Right cardiac atrium (tissue), 5 donors: ENCODE measurements at places on chromosomes 3 and 15. TPM values are rescaled to one million over a fixed set of nuclear protein-coding genes. Genes with fewer than 3 reads are reported as not detected.

Gene ARNT2
- 3.6 TPM for polyA plus RNA-seq

DNA sequence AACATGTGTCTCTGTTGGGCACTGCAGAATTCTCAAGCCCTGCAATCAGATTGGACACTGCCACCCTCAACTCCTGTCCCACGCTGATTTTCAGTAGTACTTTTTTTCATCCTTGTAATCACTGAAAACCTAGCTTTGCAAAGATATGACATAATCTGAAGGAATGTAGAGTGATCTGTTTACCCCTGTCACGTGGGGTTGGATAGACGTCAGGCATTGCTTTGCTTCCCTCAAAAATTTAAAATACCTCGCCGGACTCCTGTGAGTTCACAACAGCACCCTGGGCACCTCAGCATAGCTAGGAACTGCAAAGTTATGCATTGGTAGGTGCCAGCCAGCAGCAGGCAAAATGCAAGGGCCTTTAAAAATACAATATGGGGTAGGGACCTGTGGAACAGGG, 71.1 kb upstream of the OXTR start:
- no peak for DNase-seq

- no peak for DNase-seq
Observed at GRCh38 chr15:43930556-43930955, 103.8 kb downstream of the WDR76 start.

- no peak for DNase-seq
Observed at GRCh38 chr3:166510382-166510781, 673.2 kb upstream of the BCHE start.

Gene ENTPD3
- polyA plus RNA-seq = 0.20 TPM

DNA sequence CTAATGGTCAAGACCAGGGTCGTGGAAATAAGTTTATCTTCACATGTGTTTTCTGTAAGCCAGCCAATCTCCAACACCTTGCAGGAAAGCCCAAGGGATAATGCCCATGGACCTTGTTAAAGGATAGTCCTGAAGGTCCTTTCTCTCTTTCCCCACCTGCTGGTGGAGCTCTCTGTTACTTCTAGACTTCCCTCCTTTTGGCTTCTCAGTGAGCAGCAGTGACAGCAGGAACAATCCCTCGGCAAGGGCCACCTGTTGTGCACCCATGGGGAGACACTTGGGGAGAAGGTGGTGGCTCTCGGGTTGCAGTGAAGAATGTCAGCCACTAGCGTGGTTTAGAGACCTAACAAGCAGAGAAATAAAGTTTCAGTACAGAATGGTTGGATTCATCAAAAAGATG, 84.0 kb upstream of the OSBPL11 start:
- no peak for DNase-seq

Gene ZPLD1
- not detected for polyA plus RNA-seq

GRCh38 chr3:112012205-112012992, 13.7 kb downstream of the TAGLN3 start:
- DNase-seq = no peak

DNA sequence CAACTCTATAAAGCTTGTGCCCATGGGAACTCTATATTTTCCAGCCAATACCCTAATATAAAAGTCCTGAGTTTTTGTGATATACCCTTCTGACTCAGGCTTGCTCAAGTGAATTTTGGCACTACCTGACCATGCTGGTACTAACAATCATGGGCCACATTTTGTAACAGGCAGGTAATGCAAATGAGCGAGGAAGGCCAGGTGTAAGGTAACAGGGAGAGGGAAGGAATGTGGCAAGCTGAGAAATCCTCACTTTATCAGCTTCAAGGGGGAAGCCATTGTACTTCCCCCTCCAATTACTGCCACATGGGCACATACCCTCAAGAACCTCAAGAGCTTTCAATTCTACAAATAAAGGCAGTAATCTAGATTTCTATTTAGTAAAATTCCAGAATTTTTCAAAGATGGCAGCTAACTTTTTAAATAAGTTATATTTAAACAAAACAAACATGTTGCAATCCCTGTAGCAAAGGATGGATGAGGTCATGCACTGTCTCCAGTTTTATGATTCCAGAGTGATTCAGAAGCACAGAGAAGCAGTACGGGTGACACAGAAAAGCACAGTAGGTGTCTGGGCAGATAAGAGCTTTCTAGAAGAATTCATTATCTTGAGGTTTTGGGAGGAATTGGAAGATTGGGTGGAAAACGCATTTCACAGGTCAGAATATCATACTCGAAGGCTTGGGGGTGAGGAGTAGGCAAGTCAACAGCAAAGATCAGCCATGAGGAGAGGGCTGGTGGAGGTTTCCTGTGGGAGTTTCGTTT, 87.6 kb downstream of the FOXP1 start:
- no peak for DNase-seq

- no peak for DNase-seq
Observed at GRCh38 chr3:149277331-149277813, 55.7 kb upstream of the CP start.

Gene SEMA7A
- polyA plus RNA-seq = 1.8 TPM

DNA sequence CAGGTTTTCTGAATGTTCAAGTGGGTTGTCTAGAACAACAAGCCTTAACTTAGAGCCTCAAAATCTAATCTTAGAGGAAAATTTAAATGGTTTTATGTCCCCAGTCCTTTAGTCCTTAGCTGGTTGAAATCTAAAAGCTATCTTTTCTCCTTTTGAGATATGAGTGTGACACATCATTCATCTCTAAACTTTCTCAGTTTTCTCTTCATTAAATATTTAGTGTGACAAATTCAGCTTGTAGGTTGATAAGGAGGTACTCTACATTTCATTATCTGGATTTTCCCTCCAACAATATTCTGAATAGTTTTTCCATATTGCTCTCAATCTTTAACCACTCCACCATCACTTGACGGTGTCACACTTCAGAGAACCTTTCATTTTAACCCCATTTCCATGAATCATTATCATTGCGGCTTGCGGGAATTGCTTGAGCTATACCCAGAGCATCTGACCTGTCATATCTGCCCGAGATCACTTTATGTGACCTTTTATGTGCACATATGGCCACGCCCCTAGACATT, 16.1 kb upstream of the ATP8B4 start:
- DNase-seq = no peak

Gene KCNAB1
- 1.6 TPM for polyA plus RNA-seq

Gene PTH1R
- polyA plus RNA-seq = 18.5 TPM

DNA sequence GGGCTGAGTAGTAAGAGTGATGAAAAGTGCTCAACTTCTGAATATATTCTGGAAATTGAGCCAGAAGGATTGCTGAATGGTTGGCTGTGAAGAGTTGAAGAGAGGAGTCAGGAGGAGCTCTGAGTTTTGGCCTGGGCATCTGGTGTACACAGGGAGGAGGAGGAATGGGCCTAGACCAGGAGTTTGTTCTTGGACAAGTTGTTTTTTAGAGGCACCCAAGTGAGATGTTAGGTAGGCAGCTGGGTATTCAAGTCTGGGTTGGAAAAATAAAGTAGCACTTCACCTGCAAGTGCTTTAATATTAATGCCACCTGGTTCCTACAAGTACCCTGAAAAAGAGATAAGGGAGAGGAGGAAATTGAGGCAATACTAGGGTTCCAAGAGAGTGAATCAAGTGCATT, 14.7 kb downstream of the BSN start:
- DNase-seq = no peak

- no peak for DNase-seq
Observed at GRCh38 chr3:5032844-5033243, 53.6 kb downstream of the BHLHE40 start.

Gene MORC1
- polyA plus RNA-seq = not detected

GRCh38 chr3:58639842-58640241, 26.7 kb downstream of the FAM3D start:
- no peak for DNase-seq

DNA sequence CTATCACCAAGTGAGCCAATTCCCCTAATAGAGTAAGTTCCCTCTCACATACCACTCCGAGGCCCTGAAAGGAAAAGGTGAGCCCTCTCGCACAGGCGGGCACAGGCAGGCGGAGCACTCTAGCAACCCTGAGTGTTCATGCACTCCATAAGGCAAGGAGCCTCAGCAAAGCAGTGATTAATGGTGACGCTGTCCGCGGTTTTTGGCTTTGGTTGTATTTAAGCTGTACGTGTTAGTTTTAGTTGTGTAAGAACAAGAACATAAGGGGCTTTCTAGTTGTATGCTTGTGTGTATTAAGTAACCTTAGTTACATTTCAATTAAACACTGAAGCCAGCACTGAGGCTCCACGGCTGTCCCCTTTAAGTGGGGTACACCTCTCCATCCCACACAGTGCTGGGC, 33.1 kb downstream of the KLHL25 start:
- DNase-seq = no peak
